ENCODE measurements at places on chromosomes 12 and 14.

- no peak for DNase-seq
These were observed 31.6 kb downstream of the KCNC2 start for GRCh38 chr12:75177997-75178396.

- no peak for DNase-seq
These were observed 220.1 kb downstream of the NAV3 start for GRCh38 chr12:78050790-78051189.

GRCh38 chr12:2262449-2262848, 209.7 kb downstream of the CACNA1C start:
- no peak for DNase-seq

- DNase-seq = no peak
These were observed 99.3 kb downstream of the CACNA1C start for GRCh38 chr12:2152134-2152533.

- no peak for DNase-seq
These were observed 111.7 kb downstream of the SLC25A21 start for GRCh38 chr14:37060496-37061260.

DNA sequence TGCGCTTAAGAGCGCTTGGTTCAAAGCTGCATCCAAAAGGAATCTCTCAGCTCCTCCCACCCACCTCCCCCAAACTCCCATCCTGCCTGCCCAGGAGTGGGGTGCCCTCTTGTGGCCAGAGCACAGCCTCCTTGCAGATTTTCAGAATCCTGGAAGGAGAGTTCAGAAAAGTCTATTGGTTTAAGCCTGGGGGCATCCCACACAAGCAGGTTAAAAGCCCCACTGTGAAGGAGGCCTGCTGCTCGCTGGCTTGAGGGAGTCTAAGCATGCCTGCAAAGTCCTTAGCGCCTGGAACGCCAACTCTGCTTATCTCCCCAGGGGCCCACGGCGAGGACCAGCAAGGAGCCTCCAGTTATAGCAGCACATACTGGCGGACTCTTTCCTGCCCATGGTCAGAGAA, 297.1 kb downstream of the KSR2 start:
- no peak for DNase-seq

DNA sequence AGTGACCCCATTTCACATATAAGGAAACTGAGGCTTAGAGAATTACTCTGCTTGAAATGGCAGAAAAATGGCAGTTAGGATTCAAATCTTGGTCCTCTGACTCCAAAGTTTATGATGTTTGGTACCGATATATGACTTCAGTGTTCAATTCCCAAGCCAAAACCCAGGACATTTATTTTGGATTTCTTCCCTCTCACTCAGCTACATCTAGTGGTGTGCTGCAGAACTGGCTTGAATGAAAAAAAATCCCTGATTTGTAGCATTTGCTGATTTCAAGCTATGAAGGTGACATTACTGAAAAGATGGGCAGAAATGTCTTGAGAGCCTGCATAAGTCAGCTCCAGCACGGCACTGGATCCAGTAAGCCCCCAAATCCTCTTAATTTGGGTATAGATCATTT, 106.4 kb downstream of the EFCAB11 start:
- DNase-seq = no peak
